Activated T-cell treated with anti-CD3 and anti-CD28 coated beads, Interleukin-2, amount 50 U/mL, for 72 hours (primary cell): ENCODE measurements at places on chromosomes 13 and 19. TPM values are rescaled to one million over a fixed set of nuclear protein-coding genes. Genes with fewer than 3 reads are reported as not detected.

DNA sequence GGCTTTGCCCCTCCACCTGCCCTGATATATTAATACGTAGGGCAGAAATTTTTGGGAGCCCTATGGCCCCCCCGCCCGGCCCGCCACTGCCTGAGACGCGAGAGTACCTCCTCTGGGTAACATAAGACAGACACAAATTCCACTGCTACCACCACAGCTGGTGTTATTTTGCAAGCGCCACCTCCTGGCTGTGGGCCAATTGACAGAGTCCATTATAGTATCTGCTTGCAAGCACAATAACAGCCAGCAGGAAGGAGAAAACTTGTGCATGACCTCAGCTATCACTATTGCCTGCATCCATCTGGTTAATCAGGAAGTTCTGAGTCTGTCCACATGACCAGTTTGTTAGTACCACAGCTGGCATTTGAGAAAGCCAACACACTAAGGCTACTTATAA, 25.3 kb upstream of the OR10H2 start:
- DNase-seq: peak; percentile 8
- no peak overlapping the region for H3K27ac ChIP-seq

DNA sequence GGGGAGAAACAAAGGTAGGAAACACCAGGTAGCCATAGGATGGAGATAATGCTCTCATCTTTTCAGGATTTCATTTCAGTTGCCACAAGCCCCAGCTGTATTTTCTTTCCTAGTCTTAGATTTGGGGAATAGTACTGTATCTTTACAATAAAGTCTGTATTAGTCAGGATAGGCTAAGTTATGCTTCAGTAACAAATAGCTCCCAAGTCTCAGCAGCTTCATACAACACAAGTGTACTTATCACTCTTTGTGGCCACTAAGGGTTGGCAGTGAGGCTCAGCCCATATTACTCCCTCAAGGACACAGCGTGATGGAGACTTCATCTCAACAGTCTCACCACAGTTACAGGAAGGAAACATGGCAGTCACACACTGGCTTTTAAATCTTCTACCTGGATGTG, 61.4 kb downstream of the STARD13 start:
- H3K27ac ChIP-seq: no peak overlapping the region
- peaks cover 20% of the 10 kb centered on the region for H3K27me3 ChIP-seq
- peaks cover 2% of the 10 kb centered on the region for H3K36me3 ChIP-seq
- no peak overlapping the region for H3K4me3 ChIP-seq
- peaks cover 7% of the 10 kb centered on the region for H3K4me1 ChIP-seq
- no peak for DNase-seq

DNA sequence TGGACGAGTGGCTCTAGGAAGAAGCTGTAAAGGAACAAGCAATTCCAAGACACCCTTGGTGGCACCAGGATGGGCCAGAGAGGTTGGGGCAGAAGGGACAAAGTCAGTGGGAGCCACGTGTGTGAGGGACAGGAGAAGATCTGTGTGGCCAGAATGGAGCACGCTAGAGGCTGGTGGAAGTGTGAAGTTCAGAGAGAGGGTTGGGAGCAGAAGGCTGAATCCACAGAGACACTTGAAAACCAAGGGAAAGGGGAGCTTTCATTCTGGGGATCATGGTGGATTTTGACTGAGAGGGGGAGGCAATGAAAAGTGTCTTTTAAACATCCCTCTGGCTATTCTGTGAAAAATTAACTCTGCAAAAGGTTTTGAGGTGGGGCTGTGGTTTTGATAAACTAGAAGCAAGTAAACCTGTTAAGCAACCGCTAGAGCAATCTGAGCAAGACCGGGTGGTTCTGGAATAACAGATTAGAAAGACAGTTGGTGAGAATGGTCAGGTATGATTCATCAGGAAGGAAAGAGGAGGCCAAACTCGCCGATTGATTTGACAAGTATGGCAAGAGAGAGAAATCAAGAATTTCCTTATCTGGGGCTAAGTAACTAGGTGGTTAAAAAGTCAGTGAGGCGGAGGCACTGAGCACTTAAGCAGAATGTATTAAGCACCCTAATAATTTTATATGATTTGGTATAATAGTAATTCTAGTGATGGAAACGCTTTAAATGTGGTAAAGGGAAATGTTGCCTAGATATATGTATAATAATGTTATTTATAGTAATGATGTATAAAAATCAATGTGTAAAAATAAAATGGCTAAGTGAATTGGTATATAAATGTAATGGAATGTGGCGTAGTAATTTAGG, 140.0 kb downstream of the MYO16 start:
- H3K4me1 ChIP-seq: no peaks in the 10 kb centered on the region
- H3K36me3 ChIP-seq: no peaks in the 10 kb centered on the region
- H3K27me3 ChIP-seq: no peaks in the 10 kb centered on the region
- H3K4me3 ChIP-seq: no peak overlapping the region
- no peak overlapping the region for H3K27ac ChIP-seq

Gene PLIN4
- total RNA-seq: 0.05 TPM

DNA sequence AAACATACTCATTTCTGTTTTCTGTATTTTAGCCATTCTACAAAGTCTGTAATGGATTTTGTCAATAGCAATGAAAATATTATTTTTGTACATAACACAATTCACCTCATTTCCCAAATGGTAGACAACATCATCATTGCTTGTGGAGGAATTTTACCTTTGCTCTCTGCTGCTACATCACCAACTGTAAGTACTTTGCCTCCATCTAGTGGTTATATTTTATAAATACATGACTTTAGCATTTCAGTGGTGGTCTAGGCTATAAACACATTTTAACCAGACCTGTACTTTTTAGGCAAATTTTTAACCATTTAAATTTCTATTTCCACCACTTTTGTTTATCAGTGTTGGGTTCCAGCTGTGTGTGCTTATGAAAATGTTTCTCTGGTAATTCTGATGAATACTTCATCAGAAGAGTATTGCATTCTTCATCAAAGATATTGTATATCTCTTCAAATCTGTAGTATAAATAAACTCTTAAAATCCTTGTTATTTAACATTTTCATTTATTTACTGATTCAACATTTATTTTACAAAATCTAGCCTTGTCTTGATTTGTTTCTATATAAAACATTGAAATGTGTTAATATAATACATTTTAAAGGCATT, 222.4 kb downstream of the NBEA start:
- H3K4me3 ChIP-seq: no peak overlapping the region
- no peak overlapping the region for H3K27ac ChIP-seq
- H3K36me3 ChIP-seq: no peaks in the 10 kb centered on the region
- no peak for DNase-seq
- H3K4me1 ChIP-seq: peaks cover 12% of the 10 kb centered on the region

Gene LILRA5
- not detected for total RNA-seq

- no peak overlapping the region for H3K4me3 ChIP-seq
- H3K4me1 ChIP-seq: no peaks in the 10 kb centered on the region
- H3K27me3 ChIP-seq: peaks cover 12% of the 10 kb centered on the region
- DNase-seq: no peak
- no peak overlapping the region for H3K27ac ChIP-seq
These were observed 95.7 kb upstream of the TSHZ3 start for GRCh38 chr19:31444931-31445330.

DNA sequence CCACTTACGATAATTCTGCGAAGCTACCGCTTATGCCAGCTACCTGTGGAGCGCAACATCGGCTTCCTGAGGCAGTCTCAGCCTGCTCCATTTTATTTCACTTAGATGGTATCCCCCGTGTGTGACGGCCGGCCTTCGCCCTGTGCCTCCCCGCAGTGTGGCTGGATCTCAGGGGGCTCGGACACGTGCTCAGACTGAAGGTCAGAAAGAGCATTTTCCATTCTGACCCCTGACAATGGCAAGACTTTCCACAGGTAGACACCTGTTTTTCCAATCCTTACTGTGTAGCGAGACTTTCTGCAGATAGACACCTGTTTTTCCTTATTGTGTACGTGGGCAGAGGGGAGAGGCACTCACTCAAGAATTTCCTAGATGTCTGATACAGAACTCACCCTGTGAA, 52.7 kb downstream of the ATP11A start:
- DNase-seq: no peak
- no peaks in the 10 kb centered on the region for H3K36me3 ChIP-seq
- H3K4me3 ChIP-seq: no peak overlapping the region
- no peak overlapping the region for H3K27ac ChIP-seq

GRCh38 chr13:53191091-53191490, 162.5 kb downstream of the OLFM4 start:
- no peak for DNase-seq
- no peaks in the 10 kb centered on the region for H3K36me3 ChIP-seq
- no peak overlapping the region for H3K27ac ChIP-seq
- no peak overlapping the region for H3K4me3 ChIP-seq

Gene ANGPTL8
- not detected for total RNA-seq

DNA sequence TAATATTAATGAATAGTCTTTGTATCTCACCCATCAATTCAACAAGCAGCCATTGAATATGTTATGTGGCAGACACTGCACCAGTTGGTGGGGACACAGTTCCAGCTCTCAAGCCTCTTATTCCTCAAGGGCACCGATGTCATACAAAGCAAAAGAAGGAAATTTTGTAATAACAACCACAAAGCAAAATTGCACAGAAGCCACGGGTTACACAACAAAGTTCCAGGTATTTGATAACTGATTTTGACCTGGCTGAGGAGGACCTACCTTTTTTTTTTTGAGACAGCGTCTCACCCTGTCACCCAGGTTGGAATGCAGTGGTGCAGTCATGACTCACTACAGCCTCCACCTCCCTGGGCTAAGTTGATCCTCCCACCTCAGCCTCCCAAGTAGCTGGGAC, 266.7 kb downstream of the FOXO1 start:
- H3K4me1 ChIP-seq: peaks cover 28% of the 10 kb centered on the region
- DNase-seq: no peak
- no peak overlapping the region for H3K4me3 ChIP-seq
- no peaks in the 10 kb centered on the region for H3K27me3 ChIP-seq

Gene ADAMTS10
- total RNA-seq: 9.6 TPM

Gene NALCN
- total RNA-seq: not detected

GRCh38 chr19:51272183-51272810, 21.4 kb downstream of the SIGLECL1 start:
- H3K27ac ChIP-seq: peak overlapping the region; percentile 49
- H3K4me1 ChIP-seq: peaks cover 22% of the 10 kb centered on the region
- peaks cover 15% of the 10 kb centered on the region for H3K27me3 ChIP-seq
- peak; percentile 32 for DNase-seq
- H3K36me3 ChIP-seq: no peaks in the 10 kb centered on the region

- peak overlapping the region; percentile 37 for H3K27ac ChIP-seq
- no peak overlapping the region for H3K4me3 ChIP-seq
- no peaks in the 10 kb centered on the region for H3K27me3 ChIP-seq
- no peaks in the 10 kb centered on the region for H3K36me3 ChIP-seq
- peaks cover 14% of the 10 kb centered on the region for H3K4me1 ChIP-seq
These were observed 25.6 kb downstream of the CARM1 start for GRCh38 chr19:10896851-10897526.

Gene POU4F1
- total RNA-seq: 0.79 TPM
